ENCODE measurements at places on chromosomes 5 and 9.
A peak's percentile ranks its signal among the peaks of the same experiment; 100 is the strongest.

GRCh38 chr5:53733853-53734252 is 173.4 kb downstream of the NDUFS4 start:
- DNase-seq: peak; percentile 1

DNA sequence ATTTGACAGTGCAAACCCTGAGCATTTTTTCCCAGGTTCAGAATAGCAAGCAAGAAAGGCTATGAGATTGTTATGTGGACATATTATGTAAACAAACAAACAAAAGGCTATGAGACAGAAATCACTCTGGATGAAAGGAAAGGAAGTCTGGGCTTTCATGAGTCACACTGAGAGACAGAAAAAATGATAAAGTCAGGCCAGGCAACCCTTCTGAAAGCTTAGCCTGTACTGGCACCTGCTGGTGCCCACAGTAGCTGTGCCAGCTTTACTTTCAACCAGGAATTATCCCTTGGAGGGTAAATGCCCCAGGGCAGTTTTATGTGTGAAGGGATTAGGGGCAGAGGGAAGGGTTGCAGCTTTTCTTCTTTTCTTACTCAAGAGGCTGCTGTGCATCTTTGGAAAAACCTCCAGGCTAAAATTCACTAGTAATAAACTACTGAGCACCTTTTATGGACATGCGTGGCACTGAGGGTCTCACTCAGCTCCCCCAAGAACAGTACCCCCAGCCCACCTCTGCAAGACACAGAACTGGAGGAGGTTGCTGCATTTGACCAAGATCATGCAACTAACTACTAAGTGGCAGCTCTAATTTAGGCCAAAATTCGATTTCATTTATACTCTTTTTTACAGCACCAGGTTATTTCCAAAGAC is 41.7 kb downstream of the ACTL7B start:
- DNase-seq: no peak

DNA sequence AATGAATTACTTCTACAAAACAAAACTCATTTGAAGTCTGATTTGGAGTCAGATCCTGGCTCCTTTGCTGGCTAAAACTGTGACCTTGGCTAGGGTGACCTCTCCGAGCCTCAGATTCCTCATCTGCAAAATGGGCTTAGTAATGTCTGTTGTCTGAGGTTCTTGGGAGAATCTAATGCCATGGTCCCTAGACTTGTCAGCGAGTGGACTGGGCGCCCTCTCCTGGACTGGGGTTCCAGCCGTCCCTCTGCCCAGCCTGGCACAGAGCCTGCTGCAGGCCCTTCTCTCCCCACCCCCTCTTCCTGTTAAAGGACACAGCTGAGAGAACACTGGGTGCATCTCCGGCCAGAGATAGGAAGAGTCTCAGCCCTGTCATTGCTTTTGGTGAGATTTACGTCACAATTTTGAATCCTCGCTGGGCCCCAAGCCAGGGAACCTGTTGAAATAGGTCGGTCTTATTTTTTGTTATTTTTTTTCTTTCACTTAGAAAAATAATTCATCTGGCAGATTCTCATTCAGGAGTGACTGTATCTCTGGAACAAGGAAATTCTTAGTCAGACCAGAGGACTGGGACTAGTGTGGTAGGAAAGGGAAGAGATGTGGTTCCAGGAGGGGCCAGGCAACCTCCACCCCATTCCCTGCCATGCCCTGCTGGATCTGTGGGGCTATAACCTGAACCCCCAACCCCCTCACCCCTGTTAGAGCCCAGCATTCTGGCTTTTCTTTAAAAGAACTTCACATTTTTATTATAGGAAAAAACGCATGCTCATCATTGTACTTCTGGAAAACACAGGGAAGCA is 48.2 kb upstream of the RPL26L1 start:
- peak; percentile 81 for DNase-seq

DNA sequence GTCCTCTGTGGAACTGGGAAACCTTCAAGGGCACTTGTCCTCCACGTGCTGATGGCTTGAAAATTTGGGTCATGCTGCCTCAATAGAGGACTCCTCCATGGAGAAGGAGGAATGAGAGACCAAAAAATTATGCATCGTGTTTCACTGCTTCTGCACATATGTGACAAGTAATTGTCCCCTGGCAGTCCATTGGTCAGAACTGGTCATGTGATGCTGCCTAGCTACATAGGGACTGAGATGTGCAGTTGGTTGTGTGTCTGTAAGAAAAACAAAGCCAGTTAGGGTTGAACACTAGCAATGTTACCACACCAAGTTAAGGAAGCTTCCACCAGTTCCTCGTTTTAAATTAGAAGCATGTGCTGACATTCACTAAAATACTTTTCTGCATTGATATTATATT is 201.9 kb upstream of the ANKH start:
- DNase-seq: no peak

- no peak for DNase-seq
Measured at GRCh38 chr5:63131626-63132285, 553.1 kb downstream of the LRRC70 start.

GRCh38 chr9:18748251-18748701 is 274.3 kb downstream of the ADAMTSL1 start:
- DNase-seq: no peak

DNA sequence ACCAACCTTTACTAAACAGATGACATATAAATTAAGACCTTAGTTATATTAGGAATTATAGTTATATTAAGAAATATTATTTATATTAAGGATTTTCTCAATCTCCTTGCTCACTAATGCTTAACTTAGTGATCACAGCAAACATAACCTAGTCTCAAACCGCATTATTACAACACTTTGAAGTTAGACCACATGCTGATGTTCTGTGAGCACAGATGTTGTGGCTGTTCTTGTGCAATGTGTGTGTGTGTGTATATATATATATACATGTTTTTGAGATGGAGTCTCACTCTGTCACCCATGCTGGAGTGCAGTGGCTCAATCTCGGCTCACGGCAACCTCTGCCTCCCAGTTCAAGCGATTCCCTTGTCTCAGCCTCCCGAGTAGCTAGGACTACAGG is 20.5 kb downstream of the ELP1 start:
- no peak for DNase-seq

- no peak for DNase-seq
Measured at GRCh38 chr5:11076945-11077613, 316.0 kb upstream of the DAP start.
